Tibial nerve (tissue), 4 donors: ENCODE measurements at places on chromosomes 16 and 17. TPM values are rescaled to one million over a fixed set of nuclear protein-coding genes. Genes with fewer than 3 reads are reported as not detected.

Gene ZNF646
- 13.4 TPM for total RNA-seq

- DNase-seq, result peak; percentile 37
Measured at GRCh38 chr16:86517652-86518258, 7.4 kb downstream of the FOXF1 start.

- no peak for DNase-seq
Measured at GRCh38 chr16:69523566-69524305, 42.0 kb upstream of the NFAT5 start.

GRCh38 chr16:68116256-68116867 lies 31.2 kb downstream of the NFATC3 start:
- DNase-seq, result no peak

GRCh38 chr16:4244254-4245076 lies 2.6 kb upstream of the SRL start:
- DNase-seq, result no peak

- DNase-seq, result no peak
Measured at GRCh38 chr16:85393674-85394451, 219.3 kb upstream of the GSE1 start.

GRCh38 chr17:78148286-78149016 lies 2.3 kb downstream of the C17orf99 start:
- DNase-seq, result no peak

- no peak for DNase-seq
Measured at GRCh38 chr16:51133183-51133582, 17.9 kb downstream of the SALL1 start.

Gene CA5A
- total RNA-seq, result not detected

DNA sequence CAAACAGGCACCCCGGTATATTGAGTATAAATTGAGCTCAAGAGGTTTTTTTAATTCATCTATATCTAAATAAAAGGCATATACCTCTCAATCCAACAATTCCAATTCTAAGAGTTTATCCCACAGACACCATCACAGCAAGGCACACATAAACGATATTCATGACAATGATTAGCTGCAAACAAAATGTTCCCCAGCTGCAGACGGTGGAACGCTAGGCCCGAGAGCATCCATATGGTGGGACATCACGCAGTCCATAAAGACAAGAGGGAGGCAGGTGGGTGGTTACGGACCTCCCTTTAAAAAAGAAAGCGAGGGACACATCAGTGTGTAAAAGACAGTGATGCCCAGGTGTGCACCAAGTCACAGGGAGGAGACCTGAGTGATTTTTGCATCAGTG lies 28.1 kb downstream of the MEAK7 start:
- no peak for DNase-seq

DNA sequence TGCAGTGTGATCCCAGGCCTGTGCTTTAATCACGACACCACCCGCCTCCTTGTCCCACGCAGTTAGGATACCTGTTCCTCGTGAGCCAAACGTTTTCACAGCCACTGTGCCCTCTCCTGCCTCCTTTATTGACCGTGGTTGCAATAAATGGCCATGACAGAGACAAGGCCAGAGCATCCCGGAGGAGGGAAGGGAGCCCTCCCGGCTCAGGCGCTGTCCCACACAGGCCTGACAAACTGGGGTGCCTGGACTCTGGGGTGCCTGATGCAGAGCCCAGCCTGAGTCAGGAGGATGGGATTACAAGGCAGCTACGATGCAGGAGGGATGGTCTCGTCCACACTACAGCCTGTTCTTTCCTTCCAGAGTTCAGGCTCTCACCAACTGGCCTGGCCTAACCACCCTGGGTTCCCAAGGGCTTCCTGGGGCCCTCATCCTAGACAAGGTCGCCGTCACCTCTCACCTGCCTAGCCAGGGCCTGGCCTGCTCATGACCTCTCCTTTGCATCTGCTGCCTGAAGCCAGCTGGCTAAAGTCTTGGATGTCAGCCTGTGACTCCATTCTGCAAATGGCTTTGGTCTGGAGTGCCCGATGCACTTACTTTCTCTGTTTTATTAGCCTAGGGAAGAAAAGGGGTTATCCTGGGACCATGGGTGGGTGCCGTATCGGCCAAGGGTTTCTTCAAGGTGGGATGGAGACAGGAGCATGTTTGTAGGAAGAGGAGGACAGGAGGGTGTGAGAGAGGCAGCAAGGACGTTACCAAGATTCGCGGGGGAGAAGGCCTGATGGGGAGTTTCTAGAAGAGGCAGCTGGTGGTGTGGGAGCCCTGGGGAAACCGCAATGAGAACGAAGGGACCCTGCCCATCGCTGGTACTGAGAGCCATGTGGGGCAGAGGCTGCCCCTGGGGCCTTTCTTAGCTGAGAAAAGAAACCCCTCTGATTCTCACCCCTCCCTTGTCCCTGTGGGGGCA lies 234.3 kb upstream of the TNRC6C start:
- DNase-seq, result no peak

DNA sequence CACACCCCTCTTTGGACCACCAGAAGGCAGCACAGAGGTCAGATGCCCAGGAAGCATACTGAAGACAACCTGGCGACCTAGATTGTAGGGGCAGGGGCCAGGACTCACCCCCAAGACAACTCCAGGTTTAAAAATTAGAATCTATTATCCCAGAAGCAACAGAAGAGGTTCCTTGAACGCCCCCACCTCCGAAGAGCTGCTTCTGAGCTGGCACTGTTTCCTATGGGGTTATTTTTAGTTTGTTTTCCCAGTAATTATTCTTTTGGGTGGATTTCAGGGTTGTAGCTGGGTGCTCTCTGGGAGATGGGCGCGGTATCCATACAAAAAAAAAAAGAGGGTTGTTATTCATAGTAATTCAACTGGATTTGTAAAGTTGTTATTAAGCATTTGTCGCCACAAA lies 10.4 kb upstream of the TMEM132E start:
- no peak for DNase-seq

DNA sequence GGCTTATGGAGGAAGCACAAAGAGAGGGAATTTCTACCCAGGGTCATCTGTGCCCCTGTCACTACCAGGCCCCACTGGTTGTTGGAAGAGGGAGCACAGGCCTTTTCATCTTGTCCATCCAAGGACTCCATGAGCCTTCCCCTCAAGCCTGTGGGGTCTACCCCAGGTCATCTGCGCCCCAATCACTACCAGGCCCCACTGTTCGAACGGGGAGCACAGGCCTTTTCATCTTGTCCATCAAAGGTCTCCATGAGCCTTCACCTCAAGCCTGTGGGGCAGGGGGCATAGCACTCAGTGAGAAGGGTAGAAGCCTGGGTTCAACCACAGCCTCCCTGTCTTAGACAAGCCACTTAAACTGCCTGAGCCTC lies 101.5 kb upstream of the CDH5 start:
- DNase-seq, result no peak

Gene ZDHHC1
- total RNA-seq, result 32.9 TPM

DNA sequence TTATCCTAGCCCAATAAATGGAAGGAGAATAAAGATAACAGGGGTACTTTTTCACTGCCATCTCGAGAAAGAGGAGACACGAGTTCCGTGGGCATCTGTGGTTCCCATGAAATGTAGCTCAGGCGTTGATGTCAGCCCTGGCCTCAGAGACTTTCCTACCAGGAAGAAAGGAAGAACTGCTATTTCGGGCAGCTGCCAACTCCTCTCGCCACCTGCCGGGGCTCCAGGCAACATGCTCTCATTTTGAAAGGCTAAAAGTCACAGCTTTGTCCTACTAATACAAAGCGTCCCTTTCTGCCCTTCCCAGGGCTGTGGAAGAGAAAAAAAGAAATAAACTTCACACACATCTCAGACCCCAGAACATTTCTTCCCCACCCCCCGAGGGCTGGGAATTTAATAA lies 65.8 kb downstream of the DHRS7C start:
- no peak for DNase-seq

DNA sequence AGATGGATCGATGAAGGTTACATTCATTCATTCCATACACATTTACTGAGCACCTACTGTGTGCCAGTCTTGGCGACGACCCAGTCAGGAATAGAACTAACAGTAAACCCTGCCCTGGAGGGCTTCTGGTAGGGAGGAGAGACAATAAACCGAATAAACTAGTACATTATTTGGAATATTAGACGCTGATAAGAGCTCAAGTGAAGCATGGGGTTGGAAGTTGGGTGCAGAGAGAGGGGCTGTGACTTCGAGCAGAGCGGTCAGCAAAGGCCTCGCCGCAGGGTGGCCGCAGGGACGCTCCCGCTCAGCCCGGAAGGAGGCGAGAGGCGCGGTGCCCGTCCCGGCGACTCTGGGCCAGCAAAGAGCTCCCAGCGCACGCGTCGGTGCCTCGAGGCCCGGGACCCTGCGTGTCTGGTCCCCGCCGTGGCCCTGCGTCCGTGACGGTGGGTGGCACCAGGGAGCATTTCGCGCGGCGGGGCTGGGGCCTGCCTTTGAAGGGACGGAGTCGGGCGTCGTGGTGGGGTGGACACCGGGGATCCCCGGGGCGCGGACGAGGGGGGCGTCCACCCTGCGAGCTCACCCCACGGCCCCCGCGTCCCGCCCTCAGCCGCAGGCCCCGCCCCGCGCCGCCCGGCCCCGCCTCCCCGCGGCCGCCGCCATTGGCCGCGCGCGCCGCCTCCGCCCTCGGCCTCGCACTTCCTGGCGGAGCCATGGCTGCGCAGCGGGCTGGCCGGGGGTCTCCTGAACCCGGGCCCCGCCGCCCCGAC lies at the start of gene KLHL36:
Gene KLHL36 (plus strand): TSS at position 684 of the 767 bp plus-strand sequence. CDS start 2,357 bp downstream, outside the sequence.
- DNase-seq, result peak; percentile 30

Gene WFDC1
- total RNA-seq, result 4.6 TPM

Gene GPRC5C
- 43.5 TPM for total RNA-seq

DNA sequence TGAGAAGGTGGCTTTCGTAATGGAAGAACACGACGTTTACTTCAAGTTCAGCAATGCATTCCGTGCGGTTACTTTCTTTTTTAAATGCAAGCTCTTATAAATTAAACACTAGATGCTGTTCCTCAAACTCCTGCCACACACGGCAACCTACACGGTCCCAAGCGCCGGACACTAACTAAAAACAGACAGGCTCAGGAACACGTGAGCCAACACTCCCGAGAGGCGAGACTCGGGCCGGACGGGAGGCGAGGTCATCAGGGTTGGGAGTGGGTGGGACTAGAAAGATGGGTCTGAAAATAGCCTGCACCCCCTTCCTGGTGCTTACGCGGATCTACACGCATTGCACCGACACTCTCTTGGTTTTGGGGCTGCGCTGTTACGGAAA lies 6.4 kb downstream of the CLCN7 start:
- DNase-seq, result no peak

Gene C16orf90
- not detected for total RNA-seq

Gene PRKCB
- total RNA-seq, result 6.9 TPM

GRCh38 chr17:52306314-52306713 lies 147.8 kb upstream of the CA10 start:
- DNase-seq, result no peak

GRCh38 chr16:56625943-56626654 lies 518 bp downstream of the MT1E start:
- DNase-seq, result peak; percentile 40

DNA sequence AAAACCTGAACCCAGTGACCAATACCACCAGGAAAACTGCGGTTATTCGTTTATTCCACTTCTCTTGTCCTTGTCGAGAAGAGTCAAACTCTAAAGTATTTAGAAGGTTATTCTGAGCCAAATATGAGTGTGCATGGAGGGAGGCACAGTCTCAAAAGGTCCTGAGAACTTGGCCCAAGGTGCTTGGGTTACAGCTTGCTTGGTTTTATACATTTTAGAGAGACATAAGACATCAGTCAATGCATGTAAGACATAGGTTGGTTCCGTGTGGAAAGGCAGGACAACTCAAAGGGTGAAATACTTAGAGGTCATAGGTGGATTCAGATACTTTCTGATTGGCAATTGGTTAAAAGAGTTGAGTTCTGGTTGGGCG lies 681 bp upstream of the TRAP1 start:
- DNase-seq, result no peak

DNA sequence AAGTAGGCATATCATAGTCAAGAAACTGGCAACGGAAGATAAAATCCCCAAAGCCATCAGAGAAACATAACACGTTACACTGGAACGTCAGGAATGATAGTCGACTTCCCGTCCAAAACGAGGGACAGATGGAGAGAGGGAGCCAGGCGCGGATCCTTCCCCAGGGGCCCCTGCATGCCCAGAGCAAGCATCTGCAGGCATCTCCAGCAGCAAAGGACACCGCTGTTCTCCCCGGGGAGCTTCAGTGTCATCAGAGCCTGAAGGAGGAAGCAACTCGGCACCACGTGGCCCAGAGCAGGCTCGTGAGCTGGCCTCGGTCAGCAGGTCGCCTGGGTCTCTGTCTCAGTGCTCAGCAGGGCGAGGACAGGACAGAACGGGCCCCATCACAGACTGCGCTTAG lies 50.1 kb downstream of the LMF1 start:
- DNase-seq, result peak; percentile 34
